ENCODE measurements at places on chromosomes 6 and 20.

GRCh38 chr20:56592211-56592610, 36.9 kb upstream of the TFAP2C start:
- no peak for DNase-seq

DNA sequence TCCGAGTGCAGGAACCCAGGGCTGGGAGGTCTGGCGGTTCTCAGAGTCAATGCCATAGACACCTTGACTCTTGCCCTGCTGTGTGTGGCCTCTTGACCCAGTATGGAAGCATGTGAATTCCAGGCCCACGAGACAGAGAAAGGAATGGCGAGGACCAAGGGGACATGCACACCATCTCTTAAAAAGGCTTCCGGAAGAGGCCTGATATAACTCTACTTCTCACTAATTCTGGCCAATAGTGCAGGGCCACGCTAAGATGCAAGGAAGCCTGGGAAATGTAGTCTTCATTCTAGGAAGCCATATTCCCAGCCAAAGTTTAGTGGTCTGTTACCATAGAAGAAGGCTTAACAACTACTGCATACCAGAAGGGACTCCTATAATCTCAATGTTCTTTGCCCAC, 177.0 kb upstream of the KCNG1 start:
- no peak for DNase-seq

GRCh38 chr6:144214622-144215401, 64.5 kb downstream of the STX11 start:
- no peak for DNase-seq

GRCh38 chr6:16240589-16241320, 2.4 kb downstream of the GMPR start:
- no peak for DNase-seq

DNA sequence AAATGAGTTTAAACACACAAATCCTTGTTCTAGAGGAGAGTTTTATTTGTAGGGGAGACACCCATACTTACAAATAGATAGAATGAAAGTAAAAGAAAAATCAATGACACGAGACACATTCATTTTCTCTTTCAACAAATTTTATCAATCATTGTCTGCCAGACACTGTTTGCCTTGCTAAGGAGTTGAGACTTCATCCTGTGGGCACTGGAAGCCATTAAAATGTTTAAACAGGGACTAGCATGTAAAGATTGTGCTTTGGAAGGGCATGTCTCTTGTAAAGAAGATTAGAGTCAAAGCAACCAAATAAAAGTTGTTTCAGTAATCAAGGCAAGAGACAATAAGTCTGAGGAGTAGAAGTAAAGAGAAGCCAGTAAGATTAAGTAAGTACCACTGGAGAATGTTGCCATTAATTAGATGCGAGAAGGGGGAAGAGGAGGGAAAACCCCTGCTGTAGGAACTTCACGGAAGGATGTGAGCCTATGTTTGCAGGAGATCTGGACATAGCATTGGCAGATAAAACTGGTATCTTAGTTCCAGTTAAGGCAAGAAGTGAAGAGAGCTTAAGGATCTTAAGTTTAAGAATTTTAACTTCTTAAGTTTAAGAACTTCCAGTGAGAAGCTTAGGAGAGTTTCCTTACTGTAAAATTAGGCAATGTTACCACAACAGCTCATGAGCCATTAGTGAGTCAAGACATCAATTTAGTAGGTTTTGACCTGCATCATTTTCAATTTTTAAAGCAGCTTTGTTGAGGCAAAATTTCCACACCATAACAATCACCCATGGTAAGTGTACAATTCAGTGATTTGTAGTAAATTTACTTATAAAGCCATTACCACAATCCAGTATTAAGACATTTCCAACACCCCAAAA, 117.0 kb upstream of the UST start:
- no peak for DNase-seq

- DNase-seq, result no peak
These were observed 17.7 kb upstream of the STX16 start for GRCh38 chr20:58633161-58634053.

- no peak for DNase-seq
These were observed 15.7 kb upstream of the HLA-C start for GRCh38 chr6:31287619-31288018.

- DNase-seq, result no peak
These were observed 178.3 kb upstream of the LAMA2 start for GRCh38 chr6:128704601-128705000.

DNA sequence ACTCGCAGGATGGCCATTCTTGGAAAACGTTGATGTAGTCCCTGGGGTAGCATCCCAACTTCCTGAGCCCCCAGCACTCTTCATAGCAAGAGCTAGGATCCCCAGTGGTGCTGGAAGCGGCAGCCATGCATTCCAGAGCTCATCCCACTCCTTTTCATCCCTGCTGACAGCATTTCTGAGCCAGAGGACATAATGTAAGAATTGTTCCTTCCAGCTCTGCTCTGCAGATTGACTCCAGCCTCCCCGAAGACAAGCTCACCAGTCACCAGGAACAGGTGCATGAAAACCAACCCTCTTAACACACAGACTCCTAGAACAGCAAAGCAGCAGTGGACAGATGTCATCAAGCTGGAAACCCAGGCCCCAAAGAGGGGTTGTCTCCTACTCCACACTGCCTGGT, 3.8 kb downstream of the SLC13A3 start:
- no peak for DNase-seq

- no peak for DNase-seq
These were observed 28.6 kb downstream of the DIDO1 start for GRCh38 chr20:62897666-62898065.

DNA sequence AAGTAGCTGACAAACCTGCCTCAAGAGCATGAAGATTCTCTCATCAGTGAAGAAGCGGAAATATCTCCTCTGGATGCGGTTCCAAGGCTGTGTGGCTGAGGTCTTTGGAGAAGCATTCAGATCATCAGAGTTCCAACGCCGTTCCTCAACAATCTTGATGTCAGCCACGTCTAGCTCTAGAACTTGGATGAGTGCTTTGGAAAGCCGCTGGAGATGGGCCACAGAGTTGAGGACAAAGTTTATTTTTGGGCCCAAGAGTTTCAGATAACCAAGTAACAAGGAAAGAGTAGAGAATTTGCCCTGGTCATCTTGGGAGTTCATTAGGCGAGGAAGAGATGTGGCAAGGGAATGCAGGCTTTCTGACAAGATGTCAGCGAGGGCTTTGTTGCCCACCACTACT, 20.9 kb downstream of the TTI1 start:
- no peak for DNase-seq

DNA sequence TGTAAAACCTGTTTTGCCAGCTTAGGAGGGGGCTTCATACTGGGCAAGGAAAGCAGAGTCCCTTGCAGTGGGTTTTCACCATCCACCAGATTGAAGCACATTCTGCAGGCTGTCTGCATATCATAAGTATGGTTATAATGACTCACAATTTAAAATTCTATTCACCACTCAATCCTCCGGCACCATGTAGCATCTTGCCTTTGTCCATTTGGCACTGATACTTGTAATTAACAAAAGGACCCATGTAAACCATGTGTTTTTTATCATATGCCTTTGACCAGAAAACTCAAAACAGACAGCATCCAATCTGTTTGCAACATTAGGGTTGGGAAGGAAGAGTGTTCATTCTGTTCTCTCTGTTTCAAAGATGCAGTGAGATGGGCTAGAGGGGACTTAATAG, 3.0 kb downstream of the CD83 start:
- no peak for DNase-seq

- no peak for DNase-seq
These were observed 70.6 kb downstream of the ZNF292 start for GRCh38 chr6:87225937-87226336.

DNA sequence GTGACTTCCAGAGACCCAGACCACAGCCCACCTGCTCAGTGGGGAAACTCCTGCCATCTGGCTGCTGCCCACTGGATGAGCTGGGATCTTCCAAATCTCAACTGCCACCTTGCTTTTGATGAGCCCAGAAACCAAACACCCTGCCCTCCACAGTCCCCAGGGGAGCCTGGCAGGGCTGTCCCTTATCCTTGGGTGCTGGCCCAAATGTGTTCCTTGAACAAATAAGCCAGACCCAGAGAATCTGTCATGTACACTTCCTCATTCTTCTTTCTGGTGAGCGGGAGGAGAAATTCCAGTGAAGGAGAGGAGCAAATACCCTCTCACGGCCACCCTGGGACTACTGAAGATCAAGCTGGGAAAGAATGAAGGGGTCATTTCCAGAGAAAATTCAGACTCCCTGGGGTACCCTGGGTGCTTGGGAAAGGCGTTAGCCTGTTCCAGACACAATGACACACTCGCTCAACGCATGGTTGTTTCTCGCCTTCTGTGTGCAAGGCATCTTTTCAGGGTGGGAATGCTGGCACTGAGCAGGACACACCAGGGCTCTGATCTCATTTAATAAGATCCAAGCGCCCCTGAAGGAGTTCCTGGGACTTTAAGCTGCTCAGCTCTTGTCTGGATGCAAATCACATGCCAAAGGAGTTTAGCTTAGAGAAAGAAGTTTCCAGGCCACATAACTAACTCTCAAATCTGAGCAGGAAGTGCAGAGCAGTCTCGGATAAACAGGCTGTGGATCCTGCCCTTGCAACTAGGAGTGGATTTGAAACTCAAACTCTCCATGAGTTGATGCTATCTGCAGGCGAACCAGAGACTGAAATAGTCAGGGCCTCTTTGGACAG, 38.5 kb downstream of the PXDC1 start:
- no peak for DNase-seq

DNA sequence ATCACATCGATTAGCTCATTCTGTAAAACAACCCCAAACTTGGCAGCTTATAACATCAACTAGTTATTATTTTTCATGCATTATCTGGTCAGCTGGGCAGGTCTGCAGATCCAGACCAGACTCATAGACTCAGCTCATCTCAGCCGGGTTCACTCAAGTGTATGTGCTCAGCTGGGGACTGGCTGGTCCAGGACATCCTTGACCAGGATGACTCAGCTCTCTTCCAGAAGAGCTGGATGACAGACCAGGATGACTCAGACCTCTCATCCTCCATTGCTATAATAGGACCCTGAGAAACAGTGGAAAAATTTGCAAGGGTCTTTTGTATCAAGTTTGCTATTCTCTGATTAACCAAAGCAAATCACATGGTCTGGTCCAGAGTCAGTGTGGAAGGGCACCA, 312.5 kb upstream of the PLCB4 start:
- no peak for DNase-seq

GRCh38 chr20:20955892-20956291, 150.3 kb downstream of the LINC00237 start:
- DNase-seq, result no peak

GRCh38 chr6:7933794-7934193, 23.2 kb upstream of the TXNDC5 start:
- DNase-seq, result no peak

DNA sequence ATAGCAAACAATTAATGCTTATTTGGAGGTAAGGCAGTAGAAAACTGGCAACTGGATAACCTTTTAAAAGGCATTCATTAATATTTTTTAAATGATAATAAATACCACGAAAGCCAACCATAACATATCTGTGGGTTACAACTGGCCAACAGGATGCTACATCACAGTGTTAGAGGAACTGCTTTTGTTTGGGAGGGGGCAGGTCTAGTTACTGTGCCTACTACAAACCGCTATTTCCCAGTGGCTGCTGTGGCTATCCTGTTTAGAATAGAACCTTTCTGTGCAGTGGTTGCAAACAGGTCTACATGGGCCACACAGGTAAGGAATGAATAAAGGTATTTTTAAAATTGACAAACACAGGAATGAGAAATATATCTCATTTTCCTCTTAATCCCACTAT, 976 bp downstream of the PIGT start:
- DNase-seq, result no peak

- no peak for DNase-seq
These were observed 6.9 kb downstream of the STX16 start for GRCh38 chr20:58657986-58658385.

DNA sequence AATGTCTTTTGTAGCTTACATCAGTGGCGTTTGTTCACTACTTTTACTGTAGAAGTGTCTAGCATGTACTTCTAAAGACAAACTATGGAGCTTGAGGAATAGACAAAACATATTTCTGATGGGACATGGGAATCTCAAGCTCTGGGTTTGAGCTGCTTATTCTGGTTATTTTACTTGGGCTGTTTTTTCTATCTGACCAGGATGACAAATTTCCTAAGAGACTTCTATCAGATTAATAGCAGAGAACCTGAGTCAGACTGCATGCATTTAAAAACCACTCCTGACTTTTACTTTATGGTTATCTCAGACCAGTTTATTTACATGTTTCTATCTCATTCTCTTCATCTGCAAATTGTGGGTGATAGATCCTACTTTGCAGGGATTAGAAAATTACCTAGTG, 1282.3 kb upstream of the GJE1 start:
- no peak for DNase-seq

Data from femur (tissue), 1 donor.